ENCODE measurements at places on chromosomes 1 and 21. TPM values are rescaled to one million over a fixed set of nuclear protein-coding genes. Genes with fewer than 3 reads are reported as not detected.

Gene ACOT11
- total RNA-seq: 19.1 TPM

Gene IFT25
- total RNA-seq: 17.4 TPM

Gene RIMS3
- total RNA-seq: 15.7 TPM

DNA sequence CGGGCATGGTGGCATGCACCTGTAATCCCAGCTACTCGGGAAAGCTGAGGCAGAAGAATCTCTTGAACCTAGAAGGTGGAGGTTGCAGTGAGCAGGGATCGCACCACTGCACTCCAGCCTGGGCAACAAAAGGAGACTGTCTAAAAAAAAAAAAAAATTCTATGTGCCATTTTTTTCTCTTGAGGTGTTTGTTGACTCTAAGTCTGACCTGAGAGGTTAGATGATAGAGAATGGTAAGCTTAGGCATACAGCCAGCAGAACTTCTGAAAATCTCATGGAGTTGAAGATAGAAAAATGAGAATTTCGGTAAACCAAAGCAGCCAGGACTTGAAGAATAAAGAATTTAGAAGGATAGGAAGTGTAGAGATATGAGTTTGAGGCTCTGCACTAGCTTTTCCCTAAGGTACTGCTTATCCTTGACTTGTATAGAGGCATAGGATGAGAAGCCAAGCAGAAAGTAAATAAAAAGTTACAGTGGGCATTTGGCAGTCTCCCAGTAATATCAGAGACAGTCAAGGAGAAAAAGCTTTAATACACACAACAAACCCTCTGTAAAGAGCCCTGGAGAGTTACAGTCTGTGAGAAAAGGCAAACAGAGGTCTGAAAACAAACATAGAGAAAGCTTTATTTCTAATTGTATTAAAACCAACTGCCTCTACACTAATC lies 24.3 kb downstream of the F13B start:
- no peak for DNase-seq
- no peak overlapping the region for H3K27ac ChIP-seq
- no peaks in the 10 kb centered on the region for H3K4me1 ChIP-seq
- no peak overlapping the region for H3K4me3 ChIP-seq

GRCh38 chr1:228767636-228768354 lies 32.5 kb downstream of the RHOU start:
- no peaks in the 10 kb centered on the region for H3K27me3 ChIP-seq
- H3K4me3 ChIP-seq: no peak overlapping the region
- H3K27ac ChIP-seq: no peak overlapping the region
- H3K4me1 ChIP-seq: no peaks in the 10 kb centered on the region
- no peaks in the 10 kb centered on the region for H3K36me3 ChIP-seq

GRCh38 chr1:117685936-117686806 lies 80.3 kb downstream of the TENT5C start:
- H3K4me3 ChIP-seq: no peak overlapping the region
- H3K27me3 ChIP-seq: no peaks in the 10 kb centered on the region

GRCh38 chr1:94926126-94926914 lies 590 bp downstream of the CNN3 start:
- DNase-seq: no peak
- H3K27ac ChIP-seq: peak overlapping the region; percentile 99
- H3K36me3 ChIP-seq: no peaks in the 10 kb centered on the region
- H3K27me3 ChIP-seq: no peaks in the 10 kb centered on the region
- peak overlapping the region; percentile 75 for H3K4me3 ChIP-seq

GRCh38 chr1:27237112-27237511 lies 2.7 kb downstream of the WDTC1 start:
- H3K36me3 ChIP-seq: no peaks in the 10 kb centered on the region
- H3K27me3 ChIP-seq: no peaks in the 10 kb centered on the region
- peaks cover 25% of the 10 kb centered on the region for H3K4me1 ChIP-seq
- H3K4me3 ChIP-seq: no peak overlapping the region

- no peak overlapping the region for H3K4me3 ChIP-seq
- no peak overlapping the region for H3K27ac ChIP-seq
- no peaks in the 10 kb centered on the region for H3K27me3 ChIP-seq
- no peaks in the 10 kb centered on the region for H3K36me3 ChIP-seq
- DNase-seq: no peak
Measured at GRCh38 chr1:222370913-222371675, 176.8 kb downstream of the HHIPL2 start.

- no peaks in the 10 kb centered on the region for H3K4me1 ChIP-seq
- H3K27ac ChIP-seq: no peak overlapping the region
- no peaks in the 10 kb centered on the region for H3K27me3 ChIP-seq
Measured at GRCh38 chr1:69700770-69701169, 133.0 kb downstream of the LRRC7 start.

DNA sequence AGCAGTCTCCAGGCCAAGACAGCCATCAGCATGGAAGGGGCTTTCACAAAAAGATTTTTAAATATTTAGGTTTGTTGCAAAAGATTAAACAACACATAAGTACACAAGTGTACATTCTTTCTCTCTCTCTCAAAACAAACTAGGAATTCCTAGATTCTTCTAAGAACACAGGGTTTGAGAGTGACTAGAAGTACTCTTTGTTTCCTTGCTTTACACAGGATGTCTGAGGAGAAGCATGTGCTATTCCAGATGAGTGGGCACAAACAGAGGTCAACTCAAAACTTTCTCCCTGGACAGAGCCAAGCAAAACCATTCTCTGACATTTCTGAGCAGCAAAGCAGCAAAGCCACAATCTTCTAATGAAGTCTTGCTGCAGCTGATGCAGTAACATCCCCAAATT lies 210.6 kb upstream of the HOOK1 start:
- DNase-seq: no peak
- peaks cover 6% of the 10 kb centered on the region for H3K36me3 ChIP-seq
- no peak overlapping the region for H3K27ac ChIP-seq
- H3K4me3 ChIP-seq: no peak overlapping the region

- H3K4me1 ChIP-seq: peaks cover 51% of the 10 kb centered on the region
- no peaks in the 10 kb centered on the region for H3K27me3 ChIP-seq
- peak; percentile 75 for DNase-seq
- peak overlapping the region; percentile 31 for H3K27ac ChIP-seq
Measured at GRCh38 chr1:117681093-117681900, 75.4 kb downstream of the TENT5C start.

GRCh38 chr21:19197950-19198349 lies 794.4 kb upstream of the TMPRSS15 start:
- no peak overlapping the region for H3K27ac ChIP-seq
- no peak overlapping the region for H3K4me3 ChIP-seq
- H3K4me1 ChIP-seq: no peaks in the 10 kb centered on the region
- no peaks in the 10 kb centered on the region for H3K36me3 ChIP-seq
- no peaks in the 10 kb centered on the region for H3K27me3 ChIP-seq
- DNase-seq: no peak

GRCh38 chr1:165598676-165599059 lies 32.4 kb upstream of the MGST3 start:
- no peaks in the 10 kb centered on the region for H3K27me3 ChIP-seq
- H3K4me1 ChIP-seq: peaks cover 10% of the 10 kb centered on the region
- peak overlapping the region; percentile 65 for H3K27ac ChIP-seq
- H3K4me3 ChIP-seq: peak overlapping the region; percentile 62
- no peak for DNase-seq
- H3K36me3 ChIP-seq: no peaks in the 10 kb centered on the region

All from esophagus muscularis mucosa (tissue), 4 donors.